ENCODE measurements at places on chromosomes 1 and 21.

- no peak for DNase-seq
These were observed 67.3 kb downstream of the GPR161 start for GRCh38 chr1:168069384-168069783.

DNA sequence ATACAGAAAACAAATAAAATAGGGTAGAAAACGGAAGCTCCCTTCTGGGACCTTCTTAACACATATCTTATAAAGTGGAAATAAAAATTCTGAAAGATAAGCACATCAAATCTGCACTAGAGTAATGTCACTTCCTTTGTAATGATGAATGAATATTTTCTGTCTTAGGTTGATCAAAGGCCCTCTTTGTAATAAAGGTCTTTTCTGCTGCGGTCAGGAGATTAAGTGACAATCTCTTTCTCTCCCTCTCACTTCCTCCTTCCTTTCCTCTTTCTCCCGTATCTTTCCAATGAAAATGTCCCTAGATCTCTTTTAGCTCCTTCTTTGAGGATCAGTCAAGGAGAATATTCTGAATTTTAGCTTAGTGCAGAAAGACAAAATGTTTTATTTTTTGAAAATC, 33.8 kb downstream of the TMCO1 start:
- no peak for DNase-seq

DNA sequence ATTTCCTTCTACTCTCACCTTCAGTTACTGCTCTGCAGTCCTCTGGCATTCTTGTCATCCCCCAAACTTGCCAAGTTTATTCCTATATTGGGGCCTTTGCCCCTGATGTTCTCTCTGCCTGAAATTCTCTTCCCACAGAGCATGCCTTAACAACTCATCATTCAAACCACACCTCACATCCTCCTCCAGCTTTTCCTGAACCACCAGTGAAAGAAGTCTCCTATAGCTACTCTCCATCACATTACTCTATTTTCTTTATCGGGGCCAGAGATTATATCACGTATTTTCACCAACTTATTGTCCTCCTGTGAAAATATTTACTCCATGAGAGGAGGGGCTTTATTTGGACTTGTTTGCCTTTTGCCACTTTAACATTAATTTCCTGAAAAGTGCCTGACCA, 32.1 kb downstream of the EXTL2 start:
- DNase-seq = no peak

- no peak for DNase-seq
These were observed 23.6 kb upstream of the CCDC17 start for GRCh38 chr1:45647248-45648021.

DNA sequence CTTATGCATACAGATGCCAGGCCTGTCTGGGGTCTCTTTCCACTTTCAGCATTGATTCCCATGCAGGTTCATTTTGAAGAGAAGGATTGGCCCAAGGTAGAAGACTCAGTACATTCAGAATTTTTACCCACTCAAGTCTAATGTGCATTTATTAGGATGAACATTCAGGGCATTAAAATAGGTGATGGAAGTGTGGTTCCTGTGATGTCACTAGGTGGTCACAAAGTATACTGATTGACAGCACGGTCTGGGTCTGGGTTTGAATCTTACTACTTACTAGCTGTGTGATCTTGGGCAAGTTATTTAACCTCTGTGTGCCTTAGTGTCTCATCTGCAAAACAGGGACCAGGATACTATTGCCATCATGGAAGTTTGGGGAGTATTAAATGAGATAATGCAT, 711 bp upstream of the ZNF648 start:
- DNase-seq = no peak

GRCh38 chr1:159930634-159931033, 5.3 kb upstream of the TAGLN2 start:
- no peak for DNase-seq

- DNase-seq = no peak
These were observed 5.0 kb downstream of the ABCA4 start for GRCh38 chr1:94115900-94116436.

- DNase-seq = peak; percentile 47
These were observed 1.7 kb downstream of the ARID1A start for GRCh38 chr1:26697431-26697977.

GRCh38 chr1:204503913-204504519, 9.4 kb upstream of the PIK3C2B start:
- no peak for DNase-seq

Measured in hematopoietic multipotent progenitor cell treated with erythropoietin and hydrocortisone succinate and interleukin-3 and kit ligand, for 17 days (in vitro differentiated cells).